CD4-positive, alpha-beta T cell (primary cell): ENCODE measurements at places on chromosomes 2 and 18. TPM values are rescaled to one million over a fixed set of nuclear protein-coding genes. Genes with fewer than 3 reads are reported as not detected.
A peak's percentile ranks its signal among the peaks of the same experiment; 100 is the strongest.

DNA sequence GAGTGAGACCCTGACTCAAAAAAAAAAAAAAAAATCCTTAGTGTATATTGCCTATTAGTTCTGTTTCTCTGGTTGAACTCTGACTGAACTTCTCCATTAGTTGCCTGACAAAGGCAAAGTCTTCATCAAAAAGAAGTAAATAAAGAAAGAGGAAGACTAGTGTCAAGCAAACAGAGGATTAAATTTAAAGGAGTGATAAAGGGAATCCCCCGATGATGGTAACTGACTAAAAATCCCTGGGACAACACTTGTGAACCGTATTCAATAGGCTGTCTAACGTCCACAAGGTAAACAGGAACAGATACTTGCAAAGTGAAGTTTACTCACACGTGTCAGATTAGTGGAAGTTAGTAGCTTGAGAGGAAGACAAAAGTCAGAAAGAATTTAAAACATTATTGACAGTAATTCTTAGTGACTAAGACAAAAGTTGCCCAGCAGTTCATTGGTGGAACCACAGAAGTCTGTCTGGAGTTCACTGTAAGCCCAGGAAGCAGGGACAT, 26.2 kb upstream of the SPOPL start:
- H3K4me3 ChIP-seq: no peak overlapping the region
- H3K4me1 ChIP-seq: no peaks in the 10 kb centered on the region
- no peaks in the 10 kb centered on the region for H3K36me3 ChIP-seq
- H3K27me3 ChIP-seq: no peaks in the 10 kb centered on the region
- DNase-seq: no peak
- no peak overlapping the region for H3K27ac ChIP-seq

DNA sequence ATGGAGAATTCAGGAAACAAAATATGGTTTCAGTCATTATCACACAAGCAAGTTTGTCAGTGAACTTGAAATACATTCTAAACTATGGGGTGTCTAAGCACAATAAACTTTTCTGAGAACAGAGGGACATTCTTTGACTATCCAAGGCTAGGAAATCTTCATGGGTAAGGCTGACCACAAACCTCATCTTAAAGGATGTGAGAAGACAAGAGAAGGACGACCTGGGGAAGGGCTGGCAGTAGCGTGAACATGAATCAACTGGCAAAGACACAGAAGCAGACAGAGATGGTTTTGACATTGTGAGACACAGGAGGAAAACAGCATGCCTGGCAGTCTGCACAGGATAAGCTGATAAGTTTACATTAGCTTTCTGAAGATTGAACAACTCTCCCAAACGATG, 752.4 kb upstream of the SLC8A1 start:
- no peaks in the 10 kb centered on the region for H3K4me1 ChIP-seq
- no peak overlapping the region for H3K4me3 ChIP-seq
- no peaks in the 10 kb centered on the region for H3K27me3 ChIP-seq
- no peak for DNase-seq

- no peaks in the 10 kb centered on the region for H3K27me3 ChIP-seq
- no peak overlapping the region for H3K27ac ChIP-seq
- no peak for DNase-seq
- H3K4me3 ChIP-seq: no peak overlapping the region
Observed at GRCh38 chr2:33321236-33321771, 155.1 kb upstream of the RASGRP3 start.

GRCh38 chr18:27887287-27887686, 289.6 kb downstream of the CDH2 start:
- no peak overlapping the region for H3K27ac ChIP-seq
- no peaks in the 10 kb centered on the region for H3K36me3 ChIP-seq
- DNase-seq: no peak
- H3K4me3 ChIP-seq: no peak overlapping the region
- H3K4me1 ChIP-seq: no peaks in the 10 kb centered on the region

GRCh38 chr18:35610724-35611123, 29.2 kb downstream of the GALNT1 start:
- DNase-seq: no peak
- H3K4me3 ChIP-seq: no peak overlapping the region
- no peaks in the 10 kb centered on the region for H3K4me1 ChIP-seq
- H3K27ac ChIP-seq: no peak overlapping the region
- H3K36me3 ChIP-seq: no peaks in the 10 kb centered on the region

DNA sequence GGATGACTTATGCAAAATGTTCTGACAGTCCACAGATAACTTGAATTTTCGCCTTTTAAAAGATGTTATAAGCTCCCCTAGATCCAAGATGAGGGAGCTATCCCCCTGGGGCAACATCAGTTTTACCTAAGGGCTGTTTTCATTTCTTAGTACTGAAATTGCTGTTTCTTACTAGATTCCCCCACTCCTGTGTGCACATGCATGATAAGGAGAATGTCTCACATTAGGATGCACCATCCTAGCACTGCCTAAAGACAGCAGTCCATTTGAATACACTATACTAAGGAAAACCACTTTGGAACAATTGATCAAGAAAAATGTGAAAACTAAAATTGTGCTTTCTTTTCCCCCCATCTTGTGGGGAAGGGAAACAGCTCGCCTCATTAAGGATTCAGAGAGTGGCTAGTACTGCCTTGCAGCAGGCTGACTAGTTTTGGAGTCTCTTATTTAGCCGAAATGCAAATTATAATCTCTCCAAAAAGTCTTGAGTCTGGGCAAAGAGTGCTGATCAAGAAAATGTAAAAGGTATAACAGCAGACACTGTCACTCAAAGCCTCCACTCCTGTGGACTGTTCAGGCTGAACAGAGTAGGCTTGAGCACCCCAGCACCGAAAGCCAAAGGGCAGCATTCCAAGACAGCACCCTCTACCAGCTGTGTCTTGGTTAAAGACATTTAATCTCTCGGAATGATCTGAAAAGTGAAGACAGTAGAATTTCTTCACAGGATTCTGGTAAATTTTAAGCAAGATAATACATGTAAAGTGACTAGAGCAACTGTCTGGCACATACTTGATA, 65.0 kb downstream of the ZNF385B start:
- no peak overlapping the region for H3K27ac ChIP-seq
- H3K36me3 ChIP-seq: no peaks in the 10 kb centered on the region
- H3K27me3 ChIP-seq: no peaks in the 10 kb centered on the region
- DNase-seq: no peak
- H3K4me1 ChIP-seq: no peaks in the 10 kb centered on the region

DNA sequence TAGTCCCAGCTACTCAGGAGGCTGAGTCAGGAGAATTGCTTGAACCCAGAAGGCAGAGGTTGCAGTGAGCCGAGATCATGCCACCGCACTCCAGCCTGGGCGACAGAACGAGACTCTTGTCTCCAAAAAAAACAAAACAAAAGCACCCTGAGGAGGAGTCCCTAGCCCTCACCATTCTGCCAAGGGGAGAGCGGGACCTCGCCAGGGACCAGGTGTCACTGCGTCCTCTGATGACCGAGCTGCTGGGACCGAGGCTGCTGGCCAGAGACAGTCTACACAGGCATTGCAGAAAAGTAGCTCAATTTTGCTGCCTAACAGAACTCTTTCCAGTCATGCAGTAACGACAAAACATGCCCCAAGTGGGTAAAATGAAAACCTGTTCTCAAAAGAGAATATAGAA, 18.4 kb downstream of the NCK2 start:
- no peaks in the 10 kb centered on the region for H3K27me3 ChIP-seq
- no peak for DNase-seq
- H3K4me3 ChIP-seq: no peak overlapping the region
- peak overlapping the region; percentile 24 for H3K27ac ChIP-seq
- peaks cover 88% of the 10 kb centered on the region for H3K4me1 ChIP-seq

DNA sequence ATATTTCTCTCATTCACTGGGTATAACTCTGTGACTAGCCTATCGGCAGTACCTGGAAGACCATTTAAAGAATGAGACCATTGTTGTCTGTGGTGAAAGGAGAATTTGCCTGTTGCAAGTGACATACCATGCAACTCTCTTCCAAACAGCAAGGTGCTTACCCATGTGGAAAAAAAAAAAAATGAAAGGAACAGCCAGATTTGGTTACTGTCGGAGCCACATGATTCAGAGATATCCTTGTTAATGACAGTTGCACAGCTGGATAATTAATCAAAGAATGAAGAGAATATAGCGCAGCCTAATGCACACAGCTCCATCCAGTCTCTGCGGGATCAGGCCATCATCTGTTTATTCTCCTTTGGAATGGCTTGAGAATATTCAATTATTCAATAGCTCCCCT, 141.8 kb downstream of the HRH4 start:
- no peaks in the 10 kb centered on the region for H3K27me3 ChIP-seq
- H3K4me3 ChIP-seq: no peak overlapping the region
- H3K27ac ChIP-seq: no peak overlapping the region
- no peaks in the 10 kb centered on the region for H3K4me1 ChIP-seq

DNA sequence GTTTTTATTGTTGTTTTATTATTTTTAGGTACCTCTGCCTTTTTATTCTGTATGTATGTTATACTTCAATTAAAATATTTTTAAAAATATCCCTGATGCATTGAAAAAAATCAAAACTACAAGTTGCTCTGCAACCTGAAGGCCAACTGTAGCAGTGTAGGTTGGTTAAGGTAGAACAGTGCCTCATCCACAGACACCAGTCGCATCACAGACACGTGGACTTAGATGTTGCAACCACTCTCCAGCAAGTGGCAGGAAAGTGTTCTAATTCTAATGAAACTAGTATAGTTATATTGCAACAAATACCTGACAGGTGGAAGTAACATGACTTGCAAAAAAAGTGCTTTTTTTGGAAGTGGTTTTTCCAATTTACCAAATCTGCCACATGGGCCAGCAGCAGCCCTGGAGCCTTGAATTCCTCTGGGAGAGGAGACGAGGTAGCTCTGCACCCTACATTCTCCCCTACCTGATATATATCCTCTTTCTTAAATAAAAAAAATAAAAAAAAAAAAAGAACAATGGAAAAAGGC, 28.4 kb upstream of the SLC3A1 start:
- no peaks in the 10 kb centered on the region for H3K4me1 ChIP-seq
- H3K27ac ChIP-seq: no peak overlapping the region
- no peak overlapping the region for H3K4me3 ChIP-seq
- H3K36me3 ChIP-seq: no peaks in the 10 kb centered on the region
- DNase-seq: no peak

DNA sequence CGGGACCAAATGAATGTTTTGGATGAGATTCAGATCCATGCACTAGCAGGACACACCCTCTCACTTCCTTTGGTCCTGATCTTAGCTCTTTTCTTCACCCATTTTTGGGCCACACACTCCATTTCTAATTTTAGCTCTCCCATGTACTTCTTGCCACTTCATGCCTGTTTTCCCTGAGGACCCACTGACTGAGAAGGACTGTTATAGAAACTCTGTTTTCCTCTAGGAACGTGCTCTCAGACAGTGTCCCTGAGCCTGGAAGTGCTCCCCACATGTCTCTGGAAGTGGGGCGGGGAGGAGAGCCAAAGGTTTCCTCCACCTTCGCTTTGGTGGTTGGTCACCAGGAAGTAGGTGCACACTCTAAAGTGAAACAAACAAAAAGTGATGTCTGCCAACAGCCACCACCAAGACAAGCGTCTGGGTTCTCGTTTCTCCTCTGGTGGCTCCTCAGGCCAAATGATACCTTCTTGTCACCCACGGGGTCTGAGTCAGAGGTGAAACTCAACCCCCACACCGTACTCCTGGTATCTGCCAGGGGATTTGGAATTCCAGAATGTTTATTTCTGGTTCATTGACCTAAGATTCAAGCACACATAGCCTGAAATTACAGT, 74.7 kb downstream of the MERTK start:
- peaks cover 3% of the 10 kb centered on the region for H3K27me3 ChIP-seq
- no peaks in the 10 kb centered on the region for H3K4me1 ChIP-seq
- H3K27ac ChIP-seq: no peak overlapping the region
- H3K36me3 ChIP-seq: no peaks in the 10 kb centered on the region

FSIP2 gene
- total RNA-seq: 0.96 TPM

IGFBP2 gene
- not detected for total RNA-seq

HOXD10 gene
- total RNA-seq: not detected

ANKRD62 gene
- not detected for total RNA-seq
